ENCODE measurements at places on chromosomes 2 and 18.

DNA sequence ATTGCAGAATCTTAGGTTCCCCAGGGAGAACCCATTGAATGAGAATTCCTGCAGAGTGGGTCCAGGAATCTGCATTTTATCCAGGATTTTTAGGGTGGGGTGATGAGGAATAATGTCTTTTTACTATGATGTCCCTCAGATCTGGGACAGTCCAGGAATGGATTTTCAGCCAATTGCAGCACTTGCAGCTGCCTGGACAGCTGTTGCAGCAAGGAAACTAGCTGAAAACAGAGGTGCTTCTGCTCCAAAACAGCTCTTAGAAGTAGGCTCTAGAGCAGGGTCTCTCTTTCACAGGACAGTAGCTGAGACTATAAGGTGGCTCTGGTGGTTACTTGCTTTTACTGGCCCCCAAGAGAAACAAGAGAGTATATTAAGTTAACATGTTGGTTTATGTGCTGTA lies 9.1 kb downstream of the GLI2 start:
- no peak for DNase-seq

DNA sequence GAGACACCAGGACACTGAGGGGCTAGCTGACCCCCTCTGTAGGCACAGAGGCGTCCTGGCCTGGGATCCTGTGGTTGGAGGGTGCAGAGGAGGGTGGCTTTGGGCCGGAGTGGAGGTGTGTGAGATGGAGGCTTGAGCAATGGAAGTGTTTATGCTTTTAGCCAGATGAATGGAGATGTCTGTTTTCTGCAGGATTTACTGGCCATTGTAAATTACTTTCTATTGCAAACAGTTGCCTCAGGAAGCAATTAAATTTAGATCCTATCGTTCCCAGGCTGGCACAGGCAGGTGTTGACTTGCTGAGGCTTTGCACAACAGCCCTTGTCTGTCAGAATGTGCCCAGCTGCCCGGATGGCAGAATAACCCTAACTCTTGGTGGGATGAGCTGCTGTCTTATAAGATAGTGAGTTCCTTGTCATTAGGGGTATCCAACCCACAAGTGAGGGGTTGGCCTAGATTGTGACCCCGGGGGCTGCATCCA lies 1.8 kb upstream of the ARID5A start:
- no peak for DNase-seq

DNA sequence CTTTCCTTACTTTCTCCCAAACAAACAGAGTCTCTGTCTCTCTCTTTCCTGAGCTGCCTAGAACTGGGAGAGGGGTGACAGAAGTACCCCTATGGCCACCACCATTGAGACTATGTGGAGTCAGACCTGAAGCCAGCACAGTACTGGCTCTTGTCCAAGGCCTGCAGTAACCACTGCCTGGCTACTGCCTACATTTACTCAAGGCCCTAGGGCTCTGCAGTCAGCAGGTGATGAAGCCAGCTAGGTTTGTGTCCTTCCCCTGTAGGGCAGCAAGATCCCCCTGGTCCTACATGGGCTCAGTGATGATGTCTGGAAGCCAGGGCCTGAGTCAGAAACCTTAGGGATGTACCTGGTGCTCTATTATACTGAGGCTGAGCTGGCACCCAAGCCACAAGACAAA lies 12.2 kb downstream of the MYO3B start:
- DNase-seq: no peak

DNA sequence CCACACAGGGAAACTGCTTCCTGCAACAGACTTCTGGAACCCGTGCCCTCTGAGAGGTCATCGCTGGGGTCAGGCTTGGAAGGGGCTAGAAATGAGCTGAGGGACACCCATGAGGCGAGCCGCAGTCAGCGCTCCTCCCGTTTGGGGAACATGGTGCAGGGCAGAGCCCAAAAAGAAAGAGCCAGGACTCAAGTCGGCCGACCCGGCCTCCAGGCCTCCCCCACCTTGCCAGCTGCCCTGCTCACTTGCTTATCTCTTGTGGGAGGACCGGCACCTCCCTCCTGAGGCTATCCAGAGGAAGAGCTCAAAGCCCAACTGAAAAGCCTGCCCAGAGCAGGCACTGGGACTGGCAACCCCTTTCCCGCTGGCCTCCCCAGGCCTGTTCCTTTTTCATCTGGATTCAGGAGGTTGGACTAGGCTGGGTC lies 43.6 kb downstream of the SCTR start:
- no peak for DNase-seq

- DNase-seq: no peak
Measured at GRCh38 chr2:205462681-205463345, 219.5 kb upstream of the NRP2 start.

DNA sequence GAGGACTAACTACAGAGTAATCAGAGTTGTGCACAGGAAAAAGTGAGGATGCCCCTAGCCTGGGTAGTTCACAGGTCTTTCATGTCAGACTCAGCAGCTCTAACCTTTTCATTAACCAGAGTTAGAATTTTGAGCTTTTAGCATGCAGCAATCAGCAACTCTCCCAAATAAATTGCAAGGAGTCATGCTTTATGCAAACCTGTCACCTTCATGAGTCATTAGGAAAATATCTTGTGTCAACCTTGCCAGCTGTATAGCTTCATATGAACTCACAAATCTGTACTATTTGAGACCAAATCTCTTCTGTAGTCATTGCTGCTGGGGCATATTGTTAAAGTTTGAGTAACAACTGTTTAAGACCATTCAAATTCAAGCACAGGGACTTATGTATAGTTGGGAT lies 382.3 kb upstream of the NT5C1B start:
- DNase-seq: no peak

- DNase-seq: no peak
Measured at GRCh38 chr2:217573571-217573970, 429.2 kb downstream of the TNS1 start.

DNA sequence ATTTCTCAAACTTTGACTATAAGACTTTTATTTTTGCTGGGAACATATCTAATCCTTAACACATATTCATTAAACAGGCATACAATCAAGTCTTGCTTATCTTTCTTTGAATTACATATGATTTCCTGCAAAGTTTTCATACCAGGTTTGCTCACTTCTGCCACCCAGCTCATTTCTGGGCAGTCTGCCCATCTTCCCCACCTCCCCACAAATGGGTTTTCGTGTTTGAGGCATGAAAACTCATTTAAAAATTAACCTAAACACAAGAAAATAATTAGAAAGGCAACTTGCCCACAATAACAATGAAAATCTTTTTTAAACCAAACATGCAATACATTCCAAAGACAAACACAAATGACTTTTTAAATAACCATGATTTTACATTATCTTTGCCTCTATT lies 3.4 kb downstream of the CHST9 start:
- DNase-seq: no peak

DNA sequence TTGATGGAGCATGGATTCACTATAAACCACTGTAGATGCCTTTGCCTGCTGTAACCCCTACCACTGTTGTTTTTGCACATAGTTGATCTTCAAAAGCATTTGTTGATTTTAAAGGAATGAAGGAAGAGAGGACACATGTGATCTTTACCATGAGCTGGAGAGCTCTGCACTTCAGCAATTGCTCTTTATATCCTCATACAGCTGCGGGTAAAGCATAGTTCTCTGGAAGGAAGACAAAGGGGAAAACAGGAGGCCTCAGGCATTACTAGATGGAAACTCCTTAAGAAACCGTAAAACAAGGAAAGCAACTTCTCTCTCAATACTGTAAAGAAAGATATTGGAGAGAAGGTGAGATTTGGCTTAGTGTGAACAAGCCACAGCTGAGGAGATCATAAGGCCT lies 60.6 kb downstream of the SCG2 start:
- DNase-seq: no peak

GRCh38 chr2:120863146-120863545 lies 127.5 kb downstream of the GLI2 start:
- DNase-seq: no peak

DNA sequence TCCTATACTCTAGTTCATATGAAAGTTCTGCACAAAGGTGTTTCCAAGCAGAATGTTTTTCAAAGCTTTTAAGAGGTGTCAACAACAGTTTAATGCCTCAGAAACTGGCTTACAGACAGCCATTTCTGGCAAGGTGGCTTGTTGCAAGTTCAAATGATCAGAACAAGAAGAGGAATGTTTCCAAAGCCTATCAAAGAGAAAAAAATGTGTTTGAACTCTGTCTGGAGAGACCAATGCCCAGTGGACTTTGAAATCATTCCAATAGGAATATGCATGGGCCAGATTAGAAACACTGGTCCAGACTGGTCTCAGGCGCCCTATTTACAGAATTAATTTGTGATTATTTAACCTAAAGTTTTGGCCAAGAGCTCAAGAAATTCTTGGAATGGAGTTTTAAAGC lies 106.2 kb downstream of the CPS1 start:
- no peak for DNase-seq

DNA sequence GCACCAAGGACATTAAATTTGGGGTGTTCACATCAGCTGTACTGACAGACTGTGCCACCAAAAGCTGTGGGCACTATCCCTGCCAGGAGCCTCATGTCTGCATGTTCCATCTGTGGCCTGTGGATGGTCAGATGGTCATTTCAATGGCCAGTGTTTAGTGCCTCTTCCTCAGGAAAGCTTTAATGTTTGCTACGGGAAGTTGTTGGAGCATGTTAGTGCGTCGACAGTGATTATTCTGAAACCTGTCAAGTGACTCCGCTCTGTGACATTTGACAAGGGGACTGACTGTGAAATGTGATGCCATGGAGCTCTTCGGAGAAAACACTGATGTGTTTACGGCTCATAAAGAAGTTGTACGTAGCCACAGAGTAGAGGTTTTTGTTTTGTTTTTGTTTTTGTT lies 18.7 kb upstream of the RGPD4 start:
- no peak for DNase-seq

DNA sequence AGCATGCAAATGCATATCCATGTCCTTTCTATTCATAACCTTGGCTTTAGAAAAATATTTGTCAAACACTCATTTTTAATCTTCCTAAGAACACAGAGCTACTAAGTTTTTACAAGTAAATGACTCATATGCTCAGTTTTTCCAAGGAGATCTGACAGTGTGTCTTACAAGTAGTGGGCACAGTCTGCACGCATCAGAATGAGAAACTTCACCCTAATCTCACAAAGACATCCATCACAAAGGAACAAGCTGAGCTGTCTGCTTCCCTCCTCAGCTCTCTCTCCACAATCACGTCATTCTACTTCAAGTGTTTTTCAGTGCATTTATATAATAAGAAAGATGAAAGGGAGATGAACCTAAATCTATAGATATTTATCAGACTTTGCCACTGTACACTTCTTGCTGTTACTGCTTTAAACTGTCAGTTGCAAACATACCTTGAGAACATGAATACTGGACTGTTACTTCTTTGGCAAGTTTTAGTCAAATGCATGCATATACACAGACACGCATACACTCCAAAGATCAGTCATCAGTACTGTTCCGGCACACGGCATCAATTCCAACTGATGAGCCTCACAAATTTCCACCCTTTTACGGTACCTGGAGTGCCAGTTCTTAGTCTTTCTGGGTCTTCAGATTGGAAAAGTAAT lies 75.7 kb downstream of the RBMS1 start:
- no peak for DNase-seq

GRCh38 chr2:239383759-239384156 lies 17.1 kb downstream of the HDAC4 start:
- DNase-seq: no peak

- no peak for DNase-seq
Measured at GRCh38 chr2:224982226-224982625, 60.0 kb downstream of the DOCK10 start.

DNA sequence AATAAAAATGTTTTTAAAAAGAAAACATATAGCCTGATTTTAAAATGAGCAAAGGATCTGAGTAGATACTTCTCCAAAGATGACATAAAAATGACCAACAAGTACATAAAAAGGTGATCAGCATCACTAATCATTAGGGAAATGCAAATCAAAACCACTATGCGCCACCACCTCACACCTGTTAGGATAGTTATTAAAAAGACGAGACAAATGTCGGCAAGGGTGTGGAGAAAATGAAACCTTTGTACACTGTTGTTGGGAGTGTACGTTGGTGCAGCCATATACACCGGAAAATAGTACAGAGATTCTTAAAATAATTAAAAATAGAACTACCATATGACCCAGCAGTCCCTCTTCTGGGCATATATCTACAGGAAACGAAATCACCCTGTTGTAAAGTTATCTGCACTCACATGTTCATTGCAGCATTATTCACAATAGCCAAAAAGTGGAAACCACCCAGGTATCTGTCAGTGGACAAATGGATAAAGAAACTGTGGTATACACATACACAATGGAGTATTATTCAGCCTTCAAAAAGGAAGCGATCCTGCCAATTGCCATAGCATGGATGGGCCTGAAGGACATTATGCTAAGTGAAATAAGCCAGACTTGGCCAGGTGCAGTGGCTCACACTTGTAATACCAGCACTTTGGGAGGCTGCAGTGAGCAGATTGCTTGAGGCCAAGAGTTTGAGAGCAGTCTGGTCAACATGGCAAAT lies 91.6 kb downstream of the PRKRA start:
- no peak for DNase-seq
